Karpas-422 (cell line): ENCODE measurements at places on chromosomes 12 and 14. TPM values are rescaled to one million over a fixed set of nuclear protein-coding genes. Genes with fewer than 3 reads are reported as not detected.

- no peaks in the 10 kb centered on the region for H3K27me3 ChIP-seq
- H3K4me3 ChIP-seq: no peak overlapping the region
Observed at GRCh38 chr12:131266591-131267467, 313.1 kb downstream of the ADGRD1 start.

DNA sequence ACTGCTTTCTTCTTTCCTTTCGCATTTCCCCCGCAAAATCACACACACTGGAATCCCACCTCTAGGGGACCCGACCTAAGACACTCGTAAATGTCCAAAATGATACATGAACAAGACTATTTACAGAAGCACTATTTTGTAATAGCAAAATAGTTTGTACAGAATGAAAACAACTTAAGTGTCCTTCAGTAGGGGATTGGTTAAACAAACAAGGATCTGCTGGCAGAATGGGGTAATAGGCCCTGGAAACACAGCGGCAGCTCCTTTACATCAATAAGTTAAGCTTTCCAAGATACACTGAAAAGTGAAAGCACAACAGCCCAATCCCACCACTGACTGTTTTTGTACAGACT lies 48.8 kb downstream of the LTBP2 start:
- no peaks in the 10 kb centered on the region for H3K27me3 ChIP-seq
- no peaks in the 10 kb centered on the region for H3K36me3 ChIP-seq
- 0 out of 2 replicates have a peak, but pooled peaks cover 4% of the 10 kb centered on the region for H3K4me1 ChIP-seq

GRCh38 chr14:32497248-32497647 lies 168.2 kb downstream of the AKAP6 start:
- no peak overlapping the region for H3K4me3 ChIP-seq
- no peak for DNase-seq
- H3K27ac ChIP-seq: no peak overlapping the region
- H3K4me1 ChIP-seq: no peaks in the 10 kb centered on the region
- H3K27me3 ChIP-seq: no peaks in the 10 kb centered on the region

DNA sequence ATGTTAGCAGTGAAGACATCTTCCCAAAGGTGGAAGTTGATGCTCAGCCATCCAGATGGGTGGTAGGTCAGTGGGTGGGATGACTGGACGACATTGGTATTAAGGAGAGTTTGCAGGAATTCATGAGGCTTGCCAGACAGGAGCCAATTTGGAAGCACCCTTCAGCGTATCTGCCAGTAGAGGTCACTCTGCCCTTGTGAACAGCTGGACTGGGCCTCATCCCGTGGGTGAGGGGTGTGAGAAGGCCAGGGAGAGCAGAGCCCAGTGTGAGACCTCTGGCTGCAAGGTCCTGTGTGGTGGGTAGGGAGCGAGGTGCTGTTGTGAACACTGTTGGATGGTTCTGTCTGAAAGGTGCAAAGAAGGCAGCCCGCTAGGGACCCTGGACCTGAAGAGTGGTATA lies 37.7 kb downstream of the SLC5A8 start:
- peaks cover 9% of the 10 kb centered on the region for H3K4me1 ChIP-seq
- no peak overlapping the region for H3K27ac ChIP-seq
- H3K4me3 ChIP-seq: no peak overlapping the region
- no peak for DNase-seq

- DNase-seq: no peak
- H3K27ac ChIP-seq: no peak overlapping the region
- no peaks in the 10 kb centered on the region for H3K27me3 ChIP-seq
- no peaks in the 10 kb centered on the region for H3K36me3 ChIP-seq
- peaks cover 9% of the 10 kb centered on the region; the same call in 1 of the 2 replicates for H3K4me1 ChIP-seq
Observed at GRCh38 chr14:42004321-42004720, 397.6 kb downstream of the LRFN5 start.

DNA sequence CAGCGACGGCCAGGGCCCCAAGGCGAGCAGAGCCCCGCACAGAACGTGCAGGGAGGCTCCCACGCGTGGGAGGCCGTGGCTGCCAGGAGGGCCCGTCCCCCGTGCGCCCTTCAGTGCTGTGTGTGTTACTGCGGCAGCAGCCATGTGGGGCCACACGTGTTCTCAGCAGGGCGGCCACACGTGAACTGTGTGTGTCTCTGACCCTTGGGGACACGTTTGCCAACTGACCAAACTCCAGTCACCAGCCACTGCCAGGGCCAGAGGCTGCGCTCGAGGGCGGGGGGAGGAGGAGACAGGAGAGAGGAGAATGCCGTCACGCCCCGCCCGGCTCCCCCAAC lies 57.7 kb downstream of the GALNT9 start:
- H3K36me3 ChIP-seq: no peaks in the 10 kb centered on the region
- H3K4me1 ChIP-seq: no peaks in the 10 kb centered on the region
- H3K27me3 ChIP-seq: no peaks in the 10 kb centered on the region

GRCh38 chr14:23047034-23047634 lies 5.1 kb downstream of the PSMB11 start:
- H3K4me3 ChIP-seq: no peak overlapping the region
- no peak for DNase-seq
- H3K27me3 ChIP-seq: no peaks in the 10 kb centered on the region

DNA sequence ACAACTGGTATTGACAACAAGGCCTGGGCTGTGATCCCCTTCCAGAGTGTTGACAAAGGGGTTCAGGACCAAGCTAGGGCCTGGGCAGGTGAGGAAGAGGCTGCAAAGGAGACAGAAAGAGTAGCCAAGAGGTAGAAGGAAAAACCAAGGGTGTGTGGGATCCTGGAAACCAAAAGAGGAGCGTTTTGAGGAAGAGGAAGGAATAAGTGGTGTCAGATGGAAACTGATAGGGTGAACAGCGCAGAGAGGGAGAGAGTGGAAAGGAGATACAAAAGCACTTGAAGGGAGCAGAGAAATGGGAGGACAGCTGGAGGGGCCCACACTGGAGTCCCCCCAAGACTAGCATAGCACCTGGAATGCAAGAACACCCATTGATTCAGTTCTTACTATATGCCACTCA lies 8.3 kb upstream of the HVCN1 start:
- peaks cover 7% of the 10 kb centered on the region for H3K4me1 ChIP-seq
- no peaks in the 10 kb centered on the region for H3K27me3 ChIP-seq
- H3K4me3 ChIP-seq: no peak overlapping the region
- no peaks in the 10 kb centered on the region for H3K36me3 ChIP-seq
- no peak for DNase-seq

DNA sequence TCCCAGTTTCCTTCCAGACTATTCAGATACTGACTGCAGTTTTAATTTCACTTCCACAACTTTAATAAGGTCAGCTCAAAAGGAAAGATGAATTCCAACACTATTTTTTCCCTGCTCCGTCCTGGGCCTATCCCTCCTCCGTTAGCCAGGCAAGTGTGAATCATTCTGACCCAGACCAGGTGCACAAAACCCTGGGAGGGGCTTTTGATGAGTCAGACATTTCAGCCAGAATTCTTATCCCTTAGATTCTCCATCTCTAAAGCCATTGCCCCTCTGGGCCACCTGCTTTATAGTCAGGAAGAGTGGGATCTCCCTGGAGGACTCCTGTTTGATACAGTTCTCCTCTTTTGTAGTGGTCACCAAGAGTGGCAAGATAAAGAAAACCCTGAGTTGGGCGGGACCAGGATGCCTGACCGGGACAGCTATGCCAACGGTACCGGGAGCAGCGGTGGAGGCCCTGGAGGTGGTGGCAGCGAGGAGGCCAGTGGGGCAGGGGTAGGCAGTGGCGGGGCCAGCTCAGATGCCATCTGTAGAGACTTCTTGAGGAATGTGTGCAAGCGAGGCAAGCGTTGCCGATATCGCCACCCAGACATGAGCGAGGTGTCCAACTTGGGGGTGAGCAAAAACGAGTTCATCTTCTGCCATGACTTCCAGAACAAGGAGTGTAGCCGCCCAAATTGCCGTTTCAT lies 2.2 kb downstream of the ZC3H10 start:
- H3K36me3 ChIP-seq: peaks cover 9% of the 10 kb centered on the region
- H3K4me1 ChIP-seq: peaks cover 21% of the 10 kb centered on the region
- peak overlapping the region; percentile 74; the same call in 1 of the 2 replicates for H3K4me3 ChIP-seq
- H3K27ac ChIP-seq: no peak overlapping the region
- no peaks in the 10 kb centered on the region for H3K27me3 ChIP-seq

DNA sequence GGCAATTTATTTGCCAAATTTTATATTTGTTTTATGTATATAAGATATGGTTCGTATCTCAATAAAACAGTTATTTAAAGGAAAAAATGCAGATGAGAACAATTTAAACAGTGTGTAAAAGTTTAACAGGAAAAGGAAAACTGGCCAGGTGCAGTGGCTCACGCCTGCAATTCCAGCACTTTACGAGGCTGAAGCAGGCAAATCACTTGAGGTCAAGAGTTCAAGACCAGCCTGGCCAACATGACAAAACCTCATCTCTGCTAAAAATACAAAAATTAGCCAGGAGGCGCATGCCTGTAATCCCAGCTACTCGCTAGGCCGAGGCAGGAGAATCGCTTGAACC lies 22.3 kb downstream of the G2E3 start:
- no peaks in the 10 kb centered on the region for H3K4me1 ChIP-seq
- no peaks in the 10 kb centered on the region for H3K27me3 ChIP-seq
- peaks cover 80% of the 10 kb centered on the region for H3K36me3 ChIP-seq

DNA sequence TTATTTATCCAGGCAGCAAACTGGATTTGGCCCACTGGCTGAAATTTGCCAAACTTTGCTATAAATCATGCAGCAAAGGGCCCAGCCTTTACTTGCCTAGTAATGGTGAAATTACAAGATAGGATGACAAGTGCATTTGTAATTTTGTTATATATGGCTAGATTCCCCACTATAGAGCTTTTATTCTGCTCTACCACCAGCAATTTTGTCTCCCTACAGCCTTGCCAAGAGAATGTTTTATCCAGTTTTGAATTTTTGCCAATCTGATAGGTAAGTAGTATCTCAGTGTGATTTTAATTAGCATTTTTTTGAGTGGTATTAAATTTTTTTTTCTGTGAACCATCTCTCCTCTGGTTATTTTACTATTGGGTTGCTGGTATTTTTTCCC lies 161.6 kb downstream of the SLC41A2 start:
- no peak overlapping the region for H3K27ac ChIP-seq
- no peaks in the 10 kb centered on the region for H3K36me3 ChIP-seq
- H3K4me3 ChIP-seq: no peak overlapping the region
- DNase-seq: no peak

- no peaks in the 10 kb centered on the region for H3K36me3 ChIP-seq
- H3K4me3 ChIP-seq: no peak overlapping the region
- H3K27me3 ChIP-seq: no peaks in the 10 kb centered on the region
- H3K4me1 ChIP-seq: no peaks in the 10 kb centered on the region
- DNase-seq: no peak
- H3K27ac ChIP-seq: no peak overlapping the region
Observed at GRCh38 chr14:102471921-102472790, 37.4 kb downstream of the ANKRD9 start.

- peaks cover under 1% of the 10 kb centered on the region; the same call in 1 of the 2 replicates for H3K27me3 ChIP-seq
- H3K36me3 ChIP-seq: no peaks in the 10 kb centered on the region
- DNase-seq: no peak
- H3K27ac ChIP-seq: no peak overlapping the region
Observed at GRCh38 chr14:37422319-37422718, 172.7 kb downstream of the FOXA1 start.

DNA sequence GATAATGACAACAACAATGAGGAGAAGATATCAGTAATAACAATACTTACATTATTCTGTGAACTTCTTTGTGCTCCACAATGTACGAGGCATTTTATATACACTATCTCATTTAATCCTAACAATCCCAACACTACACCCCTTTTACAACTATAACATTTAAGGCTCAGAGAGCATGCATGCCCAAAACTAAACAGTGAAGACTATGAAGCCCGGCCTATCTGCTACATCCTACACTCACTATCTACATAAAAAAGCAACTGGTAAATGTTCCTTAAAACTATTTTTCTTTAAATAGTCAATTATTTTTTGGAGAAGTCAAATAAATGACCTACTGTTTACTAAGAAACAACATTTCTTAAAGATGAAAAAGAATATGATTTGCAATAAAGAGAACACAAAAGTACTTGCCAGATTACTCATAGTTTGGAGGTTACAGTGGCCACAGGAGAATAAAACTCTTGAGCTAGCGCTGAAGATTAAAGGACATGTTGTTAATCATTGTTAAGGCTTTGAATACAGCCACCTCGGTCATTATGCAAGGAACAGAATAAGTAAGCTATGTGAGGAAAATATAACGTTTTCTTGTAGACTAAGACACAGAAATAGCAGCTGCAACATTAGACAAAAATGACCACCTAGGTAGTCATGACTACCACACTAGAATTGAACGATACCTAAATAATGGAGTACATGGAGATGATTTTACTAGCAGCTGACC lies 56.7 kb downstream of the EPS8 start:
- DNase-seq: no peak
- H3K27me3 ChIP-seq: no peaks in the 10 kb centered on the region
- H3K4me1 ChIP-seq: no peaks in the 10 kb centered on the region
- no peak overlapping the region for H3K4me3 ChIP-seq
- H3K36me3 ChIP-seq: no peaks in the 10 kb centered on the region
- no peak overlapping the region for H3K27ac ChIP-seq

- H3K27ac ChIP-seq: no peak overlapping the region
- H3K4me1 ChIP-seq: peaks cover 14% of the 10 kb centered on the region
- H3K27me3 ChIP-seq: no peaks in the 10 kb centered on the region
- peaks cover 49% of the 10 kb centered on the region for H3K36me3 ChIP-seq
- H3K4me3 ChIP-seq: no peak overlapping the region
- no peak for DNase-seq
Observed at GRCh38 chr12:110028323-110028722, 20.0 kb downstream of the C12orf76 start.

GRCh38 chr12:89571491-89572195 lies 45.8 kb upstream of the POC1B start:
- no peaks in the 10 kb centered on the region for H3K27me3 ChIP-seq
- H3K4me3 ChIP-seq: no peak overlapping the region
- no peak overlapping the region for H3K27ac ChIP-seq
- no peak for DNase-seq

DNA sequence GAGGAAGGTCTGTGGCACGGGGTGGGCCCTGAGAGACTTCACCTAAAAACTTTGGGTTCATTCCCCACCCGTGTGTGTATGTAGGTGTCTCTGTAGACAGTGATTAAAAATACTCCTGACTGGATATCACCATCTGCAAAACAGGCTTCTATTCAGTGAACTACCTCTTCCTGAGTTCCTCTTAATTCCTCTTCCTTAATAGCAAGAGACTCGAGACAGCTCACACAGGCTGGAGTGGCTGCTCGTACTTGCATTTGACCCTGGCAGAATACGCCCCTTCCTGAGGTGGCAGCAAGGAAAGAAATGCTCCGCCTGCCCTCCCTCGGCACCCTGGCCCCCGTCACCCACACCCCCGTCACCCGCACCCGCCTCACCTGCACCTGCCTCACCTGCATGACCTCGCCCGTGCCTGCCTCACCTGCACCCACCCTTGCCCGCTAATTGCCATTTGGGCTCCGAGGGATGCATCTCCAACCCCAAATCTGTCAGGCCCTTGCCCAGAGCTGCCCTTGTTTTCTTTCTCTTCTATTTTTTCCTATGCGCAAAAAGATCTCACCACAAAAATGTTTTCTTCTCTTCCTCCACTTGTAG lies 90.0 kb downstream of the FBXL14 start:
- no peak for DNase-seq
- H3K27me3 ChIP-seq: no peaks in the 10 kb centered on the region
- H3K4me1 ChIP-seq: no peaks in the 10 kb centered on the region
- H3K4me3 ChIP-seq: no peak overlapping the region

Gene LACRT
- total RNA-seq: not detected in 2 replicates

Gene RGS6
- total RNA-seq: 0.07 and 9.4 TPM in 2 replicates

Gene C12orf76
- total RNA-seq: 12.8 and 24.6 TPM in 2 replicates

Gene B3GNT4
- 0.07 and 0.83 TPM in 2 replicates for total RNA-seq

Gene POLE
- 37.9 and 49.5 TPM in 2 replicates for total RNA-seq

Gene CAPZA3
- not detected in 2 replicates for total RNA-seq

Gene CRIP1
- total RNA-seq: 140 and 285 TPM in 2 replicates

Gene GLT8D2
- total RNA-seq: not detected in 2 replicates

Gene TOGARAM1
- 21.5 and 34.2 TPM in 2 replicates for total RNA-seq

Gene CCDC177
- total RNA-seq: not detected in 2 replicates

Gene GPR65
- 4.4 and 8.1 TPM in 2 replicates for total RNA-seq
